Stimulated activated CD8-positive, alpha-beta memory T cell treated with anti-CD3 and anti-CD28 coated beads, Interleukin-4, amount 100 ng/mL, for 4 hours (primary cell): ENCODE measurements at places on chromosomes 6 and 20.

DNA sequence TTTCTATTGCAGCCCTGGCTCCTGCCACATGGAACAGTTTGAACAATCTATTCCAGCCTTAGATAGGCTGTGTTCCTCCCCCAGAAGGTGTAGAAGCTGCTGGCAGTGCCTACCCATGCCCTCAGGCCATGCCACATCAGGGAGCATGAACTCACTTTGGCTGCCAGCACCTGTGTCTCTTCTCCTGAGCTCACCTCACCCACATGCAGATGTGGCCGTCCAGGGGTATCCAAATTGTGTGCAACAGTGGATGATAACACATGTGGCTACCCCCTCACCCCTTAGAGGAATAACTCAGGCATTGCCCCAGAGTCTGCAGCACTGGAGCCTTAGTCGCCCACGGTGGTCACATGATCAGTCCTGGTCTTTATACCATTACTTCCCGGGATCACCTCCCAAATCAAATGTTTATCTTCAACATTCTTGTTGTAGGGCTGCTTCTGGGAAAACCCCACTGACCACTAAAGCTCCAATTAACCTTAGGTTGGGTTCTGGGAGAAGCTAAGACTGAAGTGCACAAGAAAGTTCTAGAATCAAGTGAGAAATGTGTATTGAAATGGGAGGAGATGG, 110.4 kb downstream of the BANF2 start:
- DNase-seq: no peak

GRCh38 chr20:44540834-44541233, 19.0 kb upstream of the SERINC3 start:
- no peak for DNase-seq

GRCh38 chr20:59364611-59365010, 64.2 kb downstream of the EDN3 start:
- DNase-seq: no peak

- no peak for DNase-seq
These were observed 263.0 kb upstream of the PLCB4 start for GRCh38 chr20:8805737-8806442.

- DNase-seq: no peak
These were observed 34.0 kb upstream of the SEC63 start for GRCh38 chr6:107991772-107992550.

DNA sequence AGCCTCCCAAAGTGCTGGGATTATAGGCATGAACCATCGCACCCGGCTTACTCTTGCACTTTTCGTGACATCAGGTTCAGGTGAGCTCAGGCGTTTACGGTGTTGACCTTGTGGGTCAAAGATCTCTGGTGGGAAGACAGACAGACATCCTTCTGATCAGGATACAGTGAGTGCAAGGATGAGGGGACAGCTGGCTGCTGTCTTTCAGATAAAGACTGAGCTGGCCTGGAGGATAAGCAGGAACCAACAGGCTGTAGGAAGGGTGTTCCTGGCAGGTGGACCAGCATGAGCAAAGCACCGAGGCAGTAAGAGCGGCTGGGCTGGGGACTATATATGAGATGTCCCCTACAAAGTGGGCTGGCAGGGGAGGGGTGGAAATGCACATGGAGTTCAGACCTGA, 11.1 kb upstream of the GTSF1L start:
- DNase-seq: no peak

- DNase-seq: no peak
These were observed 3.6 kb upstream of the PRL start for GRCh38 chr6:22300273-22300998.

DNA sequence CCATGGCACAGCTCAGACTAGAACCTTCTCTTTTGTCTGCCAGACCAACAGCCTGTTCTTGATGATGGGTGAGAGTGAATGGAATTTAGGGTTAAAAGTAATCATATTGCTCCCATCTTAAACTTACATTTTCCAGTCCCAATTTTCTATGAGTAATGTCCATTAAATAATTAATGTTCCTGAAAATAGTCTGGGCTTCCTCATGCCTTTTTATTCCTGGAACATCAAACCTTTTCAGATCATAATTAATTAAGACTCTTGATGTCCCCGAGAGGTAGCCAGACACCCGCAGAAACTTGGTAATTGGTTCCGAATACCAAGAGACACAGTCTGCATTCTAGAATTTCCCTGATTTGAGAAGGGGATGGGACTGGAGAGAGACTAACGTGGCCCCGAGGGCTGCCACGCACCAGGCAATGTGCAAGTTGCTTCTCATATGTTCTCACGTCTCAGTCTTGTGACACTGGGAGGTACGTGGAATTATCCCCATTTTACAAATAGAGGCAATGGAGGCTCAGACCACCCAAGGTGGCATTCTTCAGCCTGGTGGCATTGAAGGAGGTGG, 78.6 kb upstream of the TOX2 start:
- no peak for DNase-seq

DNA sequence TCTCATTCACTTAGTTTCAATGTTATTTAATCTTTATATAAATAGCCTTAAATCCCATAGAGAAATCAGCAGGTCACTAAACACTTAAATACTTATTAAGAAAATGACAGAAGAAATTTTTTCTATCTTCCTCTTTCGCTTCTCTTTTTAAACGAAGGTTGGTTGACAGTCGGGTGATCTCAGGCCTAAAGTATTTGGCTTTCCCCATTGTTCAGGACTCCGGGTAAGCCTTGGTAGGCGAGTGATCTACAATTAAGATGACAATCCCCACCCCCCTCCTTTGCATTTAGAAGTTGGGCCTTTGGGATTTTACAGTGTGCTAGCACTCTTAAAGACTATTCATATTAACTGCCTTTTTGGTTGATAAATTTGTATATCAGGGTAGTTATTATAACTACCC, 19.7 kb upstream of the UTRN start:
- no peak for DNase-seq

DNA sequence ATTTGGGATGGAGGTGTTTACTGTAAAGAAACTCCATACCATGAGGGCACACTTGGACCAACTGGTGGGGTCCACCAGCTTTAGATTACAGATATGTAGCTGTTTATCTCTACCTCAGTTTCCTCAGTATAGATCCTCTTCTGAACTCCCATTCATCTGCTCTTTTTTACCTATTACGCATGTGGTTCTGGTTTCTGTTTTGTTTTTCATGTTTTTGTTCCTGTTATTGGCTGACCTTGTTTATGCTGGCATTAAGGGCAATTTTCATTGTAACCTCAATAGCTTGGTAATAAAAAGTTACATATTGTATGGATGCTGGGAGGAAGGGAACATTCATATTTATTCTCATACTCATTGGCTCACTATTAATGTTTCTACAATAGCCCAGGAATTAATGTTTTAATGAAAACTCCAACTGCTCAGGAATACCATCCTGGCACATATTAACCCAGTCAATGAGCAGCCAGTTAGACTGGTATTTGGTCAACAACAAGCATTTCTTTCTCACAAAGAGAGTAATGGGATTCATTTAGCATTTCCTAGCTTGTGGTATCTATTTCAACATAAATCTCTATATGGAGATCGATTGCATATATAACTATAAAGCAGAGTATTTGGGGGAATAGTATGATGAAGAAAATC, 83.8 kb upstream of the FAM184A start:
- DNase-seq: no peak

- DNase-seq: no peak
These were observed 35.2 kb upstream of the KIF13A start for GRCh38 chr6:18022398-18023231.

- no peak for DNase-seq
These were observed 10.0 kb downstream of the CITED2 start for GRCh38 chr6:139364302-139364981.

DNA sequence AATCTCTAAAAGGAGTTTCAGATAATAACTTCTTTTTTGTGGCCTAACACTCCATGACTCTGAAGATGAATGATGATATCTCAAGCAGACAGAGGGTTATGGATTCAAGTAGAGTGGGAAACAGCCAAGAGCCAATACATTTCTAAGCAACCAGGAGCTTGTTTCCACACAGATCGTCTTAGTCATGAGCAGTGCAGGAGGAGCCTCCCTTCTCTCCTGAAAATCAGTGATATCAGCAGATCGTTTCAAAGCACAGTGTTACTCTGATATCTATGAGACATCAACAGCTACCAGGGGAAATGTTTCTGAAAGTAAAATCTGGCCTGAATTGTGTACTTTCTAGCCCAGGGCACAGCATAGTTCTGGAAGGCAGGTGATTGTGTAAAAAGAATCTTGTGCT, 11.5 kb downstream of the ADGRG6 start:
- no peak for DNase-seq

DNA sequence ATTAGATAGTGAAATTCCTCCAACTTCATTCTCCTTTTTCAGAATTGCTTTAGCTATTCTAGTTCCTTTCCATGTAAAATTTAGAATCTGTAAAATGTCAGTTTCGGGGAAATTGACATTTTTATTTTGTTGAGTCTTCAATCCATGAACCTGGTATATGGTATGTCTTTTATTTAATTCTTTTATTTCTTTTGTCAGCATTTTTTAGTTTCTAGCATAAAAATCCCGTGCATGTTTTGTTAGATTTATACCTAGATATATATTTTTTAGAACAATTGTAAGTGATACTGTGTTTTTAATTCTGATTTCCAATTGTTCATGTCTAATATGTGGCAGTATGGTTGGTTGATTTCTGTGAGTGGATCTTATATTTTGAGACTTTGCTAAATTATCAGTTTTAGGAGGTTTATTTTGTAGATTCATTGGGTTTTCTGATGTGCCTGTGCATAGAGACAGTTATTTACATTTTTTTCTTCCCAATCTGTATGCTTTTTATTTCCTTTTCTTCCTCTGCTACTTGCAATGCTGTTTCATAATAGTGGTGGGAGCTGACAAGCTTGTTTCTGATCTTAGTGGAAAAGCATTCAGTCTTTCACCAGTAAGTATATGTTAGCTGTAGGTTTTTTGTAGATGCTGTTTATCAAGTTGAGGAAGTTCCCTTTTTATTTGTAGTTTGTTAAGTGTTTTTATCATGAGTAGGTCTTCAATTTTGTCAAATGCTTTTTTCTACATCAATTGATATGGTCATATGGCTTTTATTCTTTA, 13.7 kb downstream of the TAB2 start:
- DNase-seq: no peak

GRCh38 chr6:147577488-147577887, 69.0 kb downstream of the SAMD5 start:
- DNase-seq: no peak

GRCh38 chr6:100678027-100678426, 203.1 kb downstream of the ASCC3 start:
- no peak for DNase-seq

DNA sequence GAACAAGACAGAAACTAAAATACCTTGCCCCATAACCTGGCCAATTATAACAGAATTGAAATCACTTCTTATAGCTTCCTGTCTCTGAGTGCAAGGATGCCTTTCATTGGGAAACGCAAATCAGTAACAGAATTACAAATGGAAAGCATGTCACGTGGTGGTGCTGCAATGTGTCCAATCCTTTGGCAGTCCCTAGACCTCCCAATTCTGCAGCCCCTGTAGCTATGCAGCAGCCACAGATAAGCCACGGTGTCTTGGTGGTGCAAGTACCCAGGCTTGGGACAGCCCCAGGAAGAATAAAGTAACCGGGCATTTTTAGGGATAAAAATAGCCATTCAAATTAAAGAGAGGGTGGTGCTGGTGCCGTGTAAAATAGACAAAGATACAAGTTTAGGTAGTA, 134.6 kb upstream of the CCN2 start:
- no peak for DNase-seq

GRCh38 chr20:41143354-41143753, 6.0 kb downstream of the PLCG1 start:
- DNase-seq: no peak

DNA sequence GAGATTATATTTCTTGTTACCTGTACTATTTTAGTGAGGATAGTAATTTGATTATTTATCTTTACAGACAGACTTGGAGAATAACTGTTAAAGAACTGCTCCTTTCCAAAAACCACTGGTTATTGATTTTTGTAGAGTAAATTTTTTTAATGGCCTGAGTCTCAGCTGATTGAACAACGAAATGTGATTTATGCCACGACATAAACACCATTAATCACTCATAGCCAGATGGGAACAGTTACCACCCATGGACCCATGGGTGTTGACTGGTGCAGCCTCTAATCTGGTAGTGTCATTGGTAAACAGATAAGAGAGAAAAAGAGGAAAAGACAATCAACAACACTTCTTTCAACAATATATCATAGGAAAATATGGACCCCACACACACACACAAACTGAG, 101.4 kb upstream of the BEND6 start:
- no peak for DNase-seq

GRCh38 chr6:81900616-81901015, 148.1 kb upstream of the TENT5A start:
- no peak for DNase-seq

DNA sequence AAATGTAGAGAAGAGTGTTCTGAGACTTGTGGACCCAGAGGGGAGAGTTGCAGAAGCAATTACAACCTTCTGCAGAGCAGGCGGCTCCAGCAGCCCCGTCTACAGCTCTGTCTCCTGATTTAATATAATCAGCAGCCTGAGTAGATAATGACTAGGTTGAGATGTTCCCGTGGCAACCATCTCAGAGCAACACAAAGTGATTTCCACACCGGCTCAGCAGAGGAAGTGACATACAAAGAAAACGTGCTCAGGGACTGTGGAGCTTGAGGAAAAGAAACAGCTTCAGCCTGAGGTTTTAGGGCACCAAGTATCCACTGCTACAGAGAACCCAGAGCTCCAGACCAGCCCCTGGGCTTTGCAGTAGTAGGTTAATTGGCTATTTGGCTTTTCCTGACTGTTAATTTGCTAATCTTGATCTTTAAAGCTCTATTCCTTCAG, 136.4 kb downstream of the MTFR2 start:
- DNase-seq: no peak

DNA sequence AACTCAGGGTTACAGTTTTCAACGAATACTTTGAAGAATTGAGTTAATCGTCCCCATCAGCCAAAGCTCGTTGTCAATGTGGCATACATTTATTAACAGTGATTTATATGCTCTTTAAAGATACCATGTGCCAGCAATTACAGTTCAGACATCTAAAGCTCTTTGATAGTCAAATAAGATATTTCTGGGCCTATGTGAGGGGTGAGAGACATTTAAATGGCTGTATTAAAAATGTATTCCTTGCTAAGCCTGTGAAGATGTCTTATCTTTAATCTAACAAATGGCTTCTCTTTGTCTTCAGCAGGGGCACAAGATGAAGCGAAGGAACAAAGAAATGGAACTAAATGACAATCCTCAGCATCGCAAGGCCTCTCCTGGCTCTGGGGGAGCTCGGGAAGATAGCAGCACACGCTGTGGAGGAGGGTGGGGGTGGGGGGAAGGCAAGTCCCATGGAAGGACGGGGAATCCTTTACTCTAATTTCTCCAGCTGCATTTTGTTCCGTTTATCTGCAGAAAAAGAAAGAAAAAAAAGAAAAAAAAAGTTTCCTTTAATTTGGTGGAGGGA, 523.6 kb downstream of the KIF16B start:
- DNase-seq: no peak

- no peak for DNase-seq
These were observed 364.9 kb downstream of the GRIK2 start for GRCh38 chr6:101758368-101758767.

- DNase-seq: no peak
These were observed 1.6 kb upstream of the SLC32A1 start for GRCh38 chr20:38722683-38723016.
